ENCODE measurements at places on chromosomes 7 and 10. TPM values are rescaled to one million over a fixed set of nuclear protein-coding genes. Genes with fewer than 3 reads are reported as not detected.

The SPOCK2 gene
- total RNA-seq: 3.5 TPM

GRCh38 chr10:11899067-11899876, 76.1 kb downstream of the PROSER2 start:
- DNase-seq: no peak

DNA sequence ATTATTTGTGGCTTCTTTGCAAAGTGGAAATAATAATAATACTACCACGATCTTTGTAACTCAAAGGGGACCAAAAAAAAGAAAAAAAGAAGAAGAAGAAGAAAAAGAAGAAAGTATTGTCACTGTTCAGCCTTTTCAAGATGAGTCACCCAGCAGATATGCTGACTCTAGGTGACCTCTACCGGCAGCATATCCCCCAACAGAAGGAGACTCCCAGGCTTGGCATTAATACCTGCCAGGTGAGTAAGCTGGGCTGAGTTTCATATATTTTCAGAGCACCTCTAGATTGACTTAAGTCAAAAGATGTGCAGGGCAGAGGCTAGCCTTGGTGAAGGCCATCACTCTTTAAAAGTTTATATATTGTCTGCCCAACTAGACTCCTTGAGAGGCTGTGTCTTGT, 30.4 kb upstream of the GPR26 start:
- DNase-seq: no peak

GRCh38 chr10:72016608-72017300, 52.6 kb downstream of the CHST3 start:
- no peak for DNase-seq
